ENCODE measurements at places on chromosomes 3 and 15.
A peak's percentile ranks its signal among the peaks of the same experiment; 100 is the strongest.

DNA sequence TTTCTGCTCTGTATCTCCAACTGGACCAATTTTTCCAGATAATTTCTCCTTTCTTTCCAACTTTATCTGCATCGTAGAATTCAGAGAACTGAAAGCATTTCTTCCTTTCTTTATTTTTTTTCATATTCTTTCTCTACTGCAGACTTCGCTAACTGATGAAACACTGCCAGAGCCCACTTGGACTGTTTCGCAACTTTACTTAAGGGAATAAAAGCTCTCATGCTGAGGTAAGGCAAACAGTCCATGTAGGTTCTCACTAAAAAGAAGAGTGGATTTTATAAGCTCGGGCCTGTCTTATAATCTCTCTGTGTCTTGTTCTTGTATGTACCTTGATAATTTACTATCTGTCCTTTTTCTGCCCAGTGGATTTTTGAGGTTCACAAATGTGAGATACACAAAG is 163.5 kb downstream of the CNTN4 start:
- DNase-seq = no peak

- DNase-seq = no peak
These were observed 114.4 kb upstream of the POU1F1 start for GRCh38 chr3:87390821-87391220.

GRCh38 chr3:8589880-8590556 is 54.6 kb downstream of the SSUH2 start:
- peak; percentile 92 for DNase-seq

- peak; percentile 43 for DNase-seq
These were observed 61.3 kb downstream of the CORO2B start for GRCh38 chr15:68639926-68640600.

DNA sequence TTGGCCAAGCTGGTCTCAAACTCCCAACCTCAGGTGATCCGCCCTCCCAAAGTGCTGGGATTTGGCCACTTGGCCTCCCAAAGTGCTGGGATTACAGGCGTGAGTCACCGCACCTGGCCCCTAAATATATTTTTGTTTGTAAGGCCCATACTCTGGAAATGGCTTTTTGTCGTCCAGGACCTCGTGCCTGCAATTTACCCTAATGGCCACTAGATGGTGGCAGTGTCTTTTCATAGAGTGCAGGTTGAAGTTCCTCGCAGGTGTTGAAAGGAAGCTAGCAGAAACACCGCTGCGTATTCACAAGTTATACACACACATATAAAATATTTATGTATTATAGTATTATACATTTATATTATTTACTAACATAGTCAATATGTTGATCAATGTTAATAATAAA is 97.2 kb downstream of the LRTM1 start:
- peak; percentile 9 for DNase-seq

- no peak for DNase-seq
These were observed 13.1 kb upstream of the SNX22 start for GRCh38 chr15:64138331-64138941.

DNA sequence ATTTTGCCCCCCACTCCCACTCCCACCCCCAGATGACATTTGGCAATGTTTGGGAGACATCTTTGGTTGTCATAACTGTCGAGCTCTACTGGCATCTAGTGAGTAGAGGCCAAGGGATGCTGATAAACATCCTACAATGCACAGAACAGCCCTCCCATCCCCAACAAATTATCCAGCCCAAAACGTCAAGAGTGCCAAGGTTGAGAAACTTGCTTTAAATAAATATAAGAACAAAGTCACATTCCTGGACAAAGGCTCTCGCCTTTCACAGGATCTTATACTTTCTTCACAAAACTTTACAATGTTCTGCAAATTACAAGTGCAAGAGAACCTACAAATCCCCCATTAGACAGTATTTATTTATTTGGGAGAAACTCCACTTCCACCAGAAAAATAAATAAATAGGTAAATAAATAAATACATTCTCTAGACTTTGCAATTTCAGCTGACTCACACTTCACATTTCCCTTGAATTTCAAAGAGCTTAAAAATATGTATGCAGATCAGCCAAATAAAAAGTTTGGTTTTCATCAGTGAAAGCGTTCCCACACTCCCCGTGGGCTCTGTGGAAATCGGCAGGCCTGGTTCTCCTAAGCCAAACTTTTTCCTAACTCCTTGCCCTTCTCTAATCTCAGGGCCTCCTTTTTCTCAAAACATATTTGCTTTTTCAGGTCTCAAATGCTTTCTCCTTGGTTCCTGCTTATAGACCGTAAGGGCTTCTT is 12.7 kb upstream of the CPA3 start:
- peak; percentile 29 for DNase-seq

DNA sequence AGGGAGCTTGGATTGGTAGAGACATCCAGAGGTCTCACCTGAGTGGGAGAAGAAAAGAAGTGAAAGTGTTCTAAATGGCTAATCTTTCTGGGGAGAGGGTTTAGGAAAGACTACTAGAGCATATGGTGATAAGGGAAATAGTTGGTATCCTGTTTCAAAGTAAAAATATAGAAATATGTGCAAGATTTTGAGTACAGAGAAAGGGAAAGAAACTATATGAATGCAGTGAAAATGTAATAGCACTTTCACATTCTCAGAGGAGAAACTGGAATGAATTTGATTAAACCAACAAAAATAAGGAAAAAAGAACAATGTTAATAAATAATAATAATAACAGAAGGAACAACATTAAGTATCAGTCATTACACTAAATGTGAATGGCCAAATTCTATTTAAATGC is 119.4 kb downstream of the DNAJB8 start:
- DNase-seq = no peak

Measured in fibroblast of the aortic adventitia (primary cell).